ENCODE measurements at places on chromosomes 6 and 20.

DNA sequence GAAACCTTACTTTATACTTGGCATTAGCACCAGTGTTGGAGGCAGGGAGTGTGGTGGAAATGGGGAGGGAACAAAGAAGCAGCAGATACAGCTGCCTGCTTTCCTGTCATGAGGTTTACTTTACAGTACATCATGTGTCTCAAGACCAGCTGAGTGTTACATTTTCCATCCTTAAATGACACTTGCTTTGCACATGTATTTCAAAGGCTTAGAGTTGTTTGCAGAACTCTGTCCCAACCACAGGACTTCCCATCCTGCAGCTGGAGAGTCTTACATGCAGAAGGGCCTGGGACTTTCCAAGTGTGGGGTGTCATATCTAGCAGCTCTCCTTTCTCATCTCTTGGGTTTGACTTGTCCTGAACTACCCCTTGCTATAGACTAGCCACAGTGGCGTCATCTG lies 395.9 kb downstream of the DHX35 start:
- no peak for DNase-seq

DNA sequence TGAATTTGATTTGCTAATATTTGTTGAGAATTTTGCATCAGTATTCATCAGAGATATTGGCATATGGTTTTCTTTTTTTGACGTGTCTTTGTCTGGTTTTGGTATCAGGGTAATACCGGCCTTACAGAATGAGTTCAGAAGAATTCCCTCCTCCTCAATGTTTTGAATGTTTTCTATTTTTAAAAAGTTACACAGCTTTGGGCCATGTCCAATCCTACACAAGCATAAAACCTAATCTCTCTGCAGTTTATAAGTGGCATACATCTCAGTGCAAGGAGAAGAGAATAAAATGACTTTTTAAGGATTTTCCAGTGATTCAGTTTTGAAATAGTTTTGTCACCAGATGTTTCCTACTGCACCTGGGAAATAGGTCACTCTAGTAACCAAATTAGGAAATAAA lies 185.5 kb downstream of the COL12A1 start:
- DNase-seq = no peak

DNA sequence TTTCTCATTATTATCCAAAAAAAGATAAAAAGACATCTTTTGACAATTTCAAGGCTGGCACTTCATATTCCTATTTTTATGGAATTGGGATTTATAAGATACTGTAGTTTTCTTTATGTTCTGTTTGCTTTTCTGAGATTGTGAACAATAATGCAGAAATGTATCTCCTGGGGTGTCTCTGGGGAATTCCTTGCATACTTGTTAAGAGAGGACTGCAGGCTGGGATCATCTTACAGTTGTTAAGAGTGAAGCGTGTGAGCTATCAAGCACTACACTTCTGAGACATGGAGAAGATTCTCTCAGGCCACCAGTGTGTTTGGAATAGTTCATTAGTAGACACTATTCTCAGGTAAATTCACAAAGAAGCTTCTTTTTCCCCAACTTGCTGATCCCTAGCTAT lies 963.3 kb upstream of the GJE1 start:
- no peak for DNase-seq

DNA sequence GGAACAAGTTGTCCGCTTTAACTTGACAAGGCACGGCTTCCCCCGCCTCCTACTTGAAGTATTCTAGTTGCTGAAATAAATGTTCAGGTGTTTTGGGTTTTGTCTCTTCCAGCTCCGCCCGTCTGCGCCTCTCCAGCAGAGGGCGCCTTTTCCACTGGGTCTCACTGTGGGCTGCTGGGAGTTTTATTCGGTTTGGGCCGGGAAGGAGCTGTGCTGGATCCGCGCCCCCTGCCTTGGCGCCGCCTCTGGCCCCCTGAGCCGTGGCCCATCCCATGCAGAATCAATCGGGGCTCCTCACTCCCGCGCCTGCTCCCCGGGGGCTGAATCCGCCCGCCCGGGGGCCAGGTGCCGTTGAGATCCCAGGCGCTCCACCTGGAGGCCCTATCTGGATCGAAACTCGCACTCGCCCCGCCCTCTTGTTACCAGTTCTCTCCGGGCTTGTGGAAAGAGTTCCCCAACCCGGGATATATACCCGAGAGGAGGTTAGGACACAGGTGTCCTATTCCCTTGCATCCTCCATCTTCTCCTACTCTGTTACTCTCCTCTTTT lies 51.0 kb upstream of the TCF21 start:
- DNase-seq = peak; percentile 35

Measured in activated gamma-delta T cell treated with Interleukin-2 at 50 U/mL for 16 hours (primary cell).